ENCODE measurements at places on chromosomes 7 and 10. TPM values are rescaled to one million over a fixed set of nuclear protein-coding genes. Genes with fewer than 3 reads are reported as not detected.

The VIPR2 gene
- total RNA-seq, result not detected

The IQUB gene
- 0.30 TPM for total RNA-seq

The FKBP6 gene
- not detected for total RNA-seq

The AHR gene
- total RNA-seq, result 31.5 TPM

The CNPY1 gene
- not detected for total RNA-seq

The PLAC9 gene
- total RNA-seq, result 24.6 TPM

The ADCYAP1R1 gene
- total RNA-seq, result 0.35 TPM

The ADCK2 gene
- total RNA-seq, result 24.8 TPM

The SYCE1 gene
- total RNA-seq, result not detected

The SFRP4 gene
- 65.8 TPM for total RNA-seq

The SPDYE9 gene
- not detected for total RNA-seq

The PIK3AP1 gene
- total RNA-seq, result under 0.01 TPM

The GPR26 gene
- not detected for total RNA-seq

The TMEM176A gene
- total RNA-seq, result under 0.01 TPM

The CYP3A7 gene
- total RNA-seq, result not detected

The MKI67 gene
- 1.6 TPM for total RNA-seq

The HBP1 gene
- 77.4 TPM for total RNA-seq

The NODAL gene
- total RNA-seq, result not detected

The STK31 gene
- not detected for total RNA-seq

The CUZD1 gene
- total RNA-seq, result 0.30 TPM

The ZNF25 gene
- total RNA-seq, result 10.5 TPM

The TMEM213 gene
- total RNA-seq, result not detected

The NT5C3A gene
- total RNA-seq, result 16.3 TPM

The NRAP gene
- total RNA-seq, result under 0.01 TPM

The HOGA1 gene
- 0.75 TPM for total RNA-seq

The MYO3A gene
- not detected for total RNA-seq

The HACD1 gene
- 11.0 TPM for total RNA-seq

The LRRC18 gene
- total RNA-seq, result not detected

The PRKAR2B gene
- total RNA-seq, result 1.5 TPM

The CPA1 gene
- total RNA-seq, result 0.35 TPM

The OR13A1 gene
- total RNA-seq, result not detected

The EPHA1 gene
- not detected for total RNA-seq

The TRIM73 gene
- total RNA-seq, result 1.3 TPM

The C10orf53 gene
- total RNA-seq, result not detected

The GTPBP10 gene
- 17.9 TPM for total RNA-seq

The EIF4H gene
- 406 TPM for total RNA-seq

The PON1 gene
- total RNA-seq, result not detected

The ABCB1 gene
- 0.75 TPM for total RNA-seq

The CADPS2 gene
- 20.7 TPM for total RNA-seq

The BAIAP2L1 gene
- 0.82 TPM for total RNA-seq

The TAS2R4 gene
- 0.70 TPM for total RNA-seq

The WDR86 gene
- 1.1 TPM for total RNA-seq

The TAS2R41 gene
- total RNA-seq, result not detected

The CFTR gene
- not detected for total RNA-seq

The MEOX2 gene
- total RNA-seq, result 1.5 TPM

The AOAH gene
- total RNA-seq, result not detected

The HELLS gene
- 10.1 TPM for total RNA-seq

The PNLIPRP3 gene
- not detected for total RNA-seq

The RGR gene
- not detected for total RNA-seq

The LIPF gene
- total RNA-seq, result not detected

The HSPA12A gene
- 15.7 TPM for total RNA-seq

The PAX4 gene
- not detected for total RNA-seq

The PAPSS2 gene
- 168 TPM for total RNA-seq

The MSMB gene
- total RNA-seq, result not detected

Data from smooth muscle cell of the coronary artery (primary cell).